Activated CD4-positive, CD25-positive, alpha-beta regulatory T cell treated with anti-CD3 and anti-CD28 coated beads, Interleukin-2, amount 50 U/mL, for 24 hours (primary cell): ENCODE measurements at places on chromosomes 12 and 14.

- ATAC-seq: no peak
Observed at GRCh38 chr12:51897181-51897580, 9.3 kb downstream of the ANKRD33 start.

DNA sequence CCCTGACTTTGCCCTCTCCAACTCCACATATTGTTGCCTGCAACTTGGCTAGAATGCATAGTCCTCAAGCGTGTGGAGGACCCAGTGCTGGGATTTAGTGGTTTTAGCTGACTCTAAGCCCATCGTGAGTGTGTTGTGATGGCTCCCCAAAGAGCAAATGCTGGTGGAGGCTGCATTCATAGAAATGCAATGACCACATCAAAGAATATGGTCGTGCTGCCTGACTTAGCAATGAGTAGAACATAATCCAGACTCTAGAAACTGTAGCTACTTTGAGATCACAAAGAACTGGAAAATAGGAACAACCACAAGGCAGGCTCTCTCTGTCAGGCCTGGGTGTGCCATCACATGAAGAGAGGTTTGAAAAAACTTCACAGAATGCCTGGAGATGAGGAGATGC lies 1.3 kb downstream of the DYRK4 start:
- no peak for ATAC-seq

GRCh38 chr12:2977776-2978175 lies 18.6 kb downstream of the TEAD4 start:
- no peak for ATAC-seq

DNA sequence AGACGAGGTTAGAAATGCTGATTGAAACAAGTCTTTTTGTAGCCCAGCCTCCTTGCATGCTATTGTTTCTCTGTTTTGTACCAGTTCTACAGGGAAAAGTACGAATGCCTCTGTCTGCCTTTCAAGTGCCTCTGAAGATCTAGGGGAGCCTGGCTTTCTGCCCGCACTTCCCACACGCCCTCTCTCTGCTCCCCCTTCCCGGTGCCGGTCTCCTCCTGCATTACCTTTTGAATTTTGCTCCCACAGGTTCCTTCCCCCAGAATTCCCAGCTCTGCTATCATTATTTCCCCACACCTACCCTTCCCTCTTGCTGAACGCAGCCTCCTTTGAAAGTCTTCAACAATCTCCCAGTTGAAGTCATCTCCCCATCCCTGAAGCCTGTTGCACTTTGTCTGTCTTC lies 689.7 kb downstream of the BCL11B start:
- ATAC-seq: no peak

DNA sequence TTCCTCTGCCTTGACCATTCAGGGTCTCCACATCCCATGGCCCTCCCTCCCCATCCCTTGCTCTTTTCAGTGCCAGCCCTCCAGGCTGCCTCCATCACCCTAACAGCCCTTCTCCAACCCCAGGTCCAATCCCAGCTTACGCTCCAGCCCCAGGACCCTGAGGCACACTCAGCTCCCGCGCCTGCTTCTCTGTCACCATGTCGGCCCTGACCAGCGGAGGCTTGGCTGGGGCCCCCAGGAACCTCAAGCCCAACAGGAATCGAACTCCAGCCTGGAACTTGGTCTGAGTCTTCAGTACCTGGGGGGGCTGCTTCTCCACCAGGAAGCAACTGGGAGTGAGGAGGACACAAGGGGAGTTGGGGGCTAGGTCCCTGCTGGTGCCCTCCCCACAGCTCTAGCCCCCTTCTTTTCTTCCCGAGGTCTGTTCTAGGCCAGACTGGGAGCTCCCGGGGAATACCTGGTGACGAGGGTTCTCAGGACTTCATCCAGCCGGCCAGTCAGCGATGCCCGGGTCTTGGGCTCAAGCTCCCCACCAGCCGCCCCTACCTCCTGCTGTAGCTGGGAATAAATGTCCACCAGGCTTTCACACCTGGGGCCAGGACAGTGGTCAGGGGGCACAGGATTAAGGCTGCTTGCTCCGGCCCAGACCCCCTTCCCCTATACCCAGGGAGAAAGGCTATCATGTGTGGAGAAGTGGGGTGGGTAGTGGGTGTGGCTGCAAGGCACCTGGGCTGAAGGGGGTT lies 6.0 kb downstream of the STAT6 start:
- no peak for ATAC-seq

DNA sequence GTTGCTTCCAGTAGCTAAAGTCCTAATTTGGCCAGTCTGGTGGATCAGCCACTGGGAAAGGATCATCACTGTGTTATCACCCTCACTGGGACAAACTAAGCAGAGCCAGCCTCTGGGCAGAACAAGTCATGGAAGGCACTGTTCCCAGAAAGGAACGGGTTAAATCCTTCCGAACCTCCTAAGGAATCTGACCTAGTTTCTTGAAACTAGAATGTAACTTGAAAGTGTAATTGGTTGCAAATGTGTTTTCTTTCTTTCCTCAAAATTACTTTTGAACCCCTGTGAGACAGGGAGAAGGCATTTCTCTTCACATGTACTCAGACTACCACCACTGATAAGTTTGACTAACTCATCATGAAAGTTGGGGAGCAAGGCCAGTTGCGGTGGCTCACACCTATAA lies 18.7 kb upstream of the KICS2 start:
- no peak for ATAC-seq

GRCh38 chr14:65503771-65504170 lies 91.2 kb downstream of the FUT8 start:
- ATAC-seq: no peak

GRCh38 chr12:44053549-44054127 lies 217.8 kb downstream of the TMEM117 start:
- no peak for ATAC-seq

DNA sequence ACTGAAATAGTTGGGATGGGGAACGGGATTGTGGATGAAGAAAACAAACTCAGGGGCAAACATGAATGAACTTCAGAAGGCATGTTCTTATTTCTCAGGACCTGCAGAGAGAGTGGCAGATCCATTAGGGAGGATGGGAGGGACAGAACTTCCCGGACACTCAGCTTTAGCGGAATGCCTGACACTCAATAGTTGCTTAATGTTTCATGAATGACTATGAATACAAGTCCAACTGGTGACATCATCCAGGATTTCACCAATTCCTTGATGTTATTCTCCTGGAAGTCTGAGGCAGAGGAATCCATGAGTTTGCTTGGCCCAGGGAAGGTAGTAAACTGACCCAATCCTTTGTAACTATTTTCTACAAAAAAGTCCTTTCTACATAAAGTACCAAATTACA lies 37.8 kb upstream of the LRRC10 start:
- ATAC-seq: no peak

GRCh38 chr12:86551146-86551571 lies 295.0 kb upstream of the MGAT4C start:
- no peak for ATAC-seq

GRCh38 chr12:130715998-130716968 lies at the start of gene RIMBP2:
Gene RIMBP2, minus strand, starts transcription at chr12:130716299. Its CDS starts 237,286 bp downstream, at chr12:130479013.
- ATAC-seq: no peak

GRCh38 chr14:27338012-27338411 lies 740.2 kb upstream of the NOVA1 start:
- no peak for ATAC-seq

- ATAC-seq: peak; percentile 81
Observed at GRCh38 chr14:92577321-92577742, 63.8 kb downstream of the RIN3 start.

DNA sequence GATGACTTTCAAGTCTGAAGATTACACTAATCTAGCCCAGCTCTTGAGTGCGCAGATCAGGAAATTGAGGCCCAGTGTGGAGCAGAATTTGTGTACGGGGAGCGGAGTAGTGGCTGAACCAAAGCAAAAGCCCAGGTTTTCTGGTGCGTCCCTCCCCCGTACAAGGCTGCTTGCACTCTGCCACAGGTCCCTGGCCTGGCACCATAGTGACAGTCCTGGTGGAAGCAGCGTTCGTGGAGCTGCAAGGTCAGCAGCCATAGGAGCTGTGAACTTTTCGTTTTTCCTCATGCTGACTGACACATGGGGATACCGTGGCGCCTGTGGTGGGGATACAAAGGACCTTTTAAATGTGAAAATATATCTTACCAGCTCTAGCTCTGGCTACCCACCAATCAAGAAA lies 1.7 kb downstream of the EVL start:
- no peak for ATAC-seq

DNA sequence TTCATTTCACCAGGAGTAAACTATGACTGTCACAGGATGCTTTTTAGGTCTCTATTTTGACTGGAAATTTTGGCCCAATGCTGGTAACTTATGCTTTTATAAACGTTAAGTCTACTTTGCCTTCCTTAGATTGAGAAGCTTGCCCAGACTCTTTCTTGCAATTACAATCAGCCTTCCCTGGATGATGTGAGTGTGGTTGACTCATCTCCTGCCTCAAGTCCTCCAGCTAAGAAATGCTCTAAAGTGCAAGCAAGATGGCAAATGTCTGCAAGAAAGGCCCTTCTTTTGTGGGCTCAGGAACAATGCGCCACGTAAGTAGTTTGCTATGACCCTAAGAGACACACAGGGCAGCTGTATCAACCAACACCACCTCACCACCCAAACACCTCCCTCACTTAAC lies 96.9 kb downstream of the SYNE2 start:
- no peak for ATAC-seq

- peak; percentile 82 for ATAC-seq
Observed at GRCh38 chr12:65248656-65249633, 29.5 kb upstream of the MSRB3 start.

DNA sequence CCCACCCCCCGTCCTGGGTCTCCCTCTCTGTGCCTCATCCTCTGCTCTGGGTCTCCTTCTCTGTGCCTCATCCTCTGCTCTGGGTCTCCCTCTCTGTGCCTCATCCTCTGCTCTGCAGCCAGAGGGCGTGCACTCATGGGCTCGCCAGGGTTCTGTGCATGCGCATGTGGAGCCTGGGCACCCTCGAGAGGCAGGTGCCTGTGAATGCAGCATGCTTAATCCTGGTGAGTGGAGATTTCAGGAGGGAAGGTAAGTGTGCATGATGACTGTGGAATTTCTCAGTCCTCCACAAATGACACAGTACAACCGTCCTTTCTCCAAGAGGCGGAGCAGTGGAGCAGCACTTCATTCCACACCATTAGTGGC lies 65.2 kb downstream of the EP400 start:
- ATAC-seq: no peak

GRCh38 chr12:21485998-21486397 lies 15.4 kb downstream of the RECQL start:
- ATAC-seq: no peak

DNA sequence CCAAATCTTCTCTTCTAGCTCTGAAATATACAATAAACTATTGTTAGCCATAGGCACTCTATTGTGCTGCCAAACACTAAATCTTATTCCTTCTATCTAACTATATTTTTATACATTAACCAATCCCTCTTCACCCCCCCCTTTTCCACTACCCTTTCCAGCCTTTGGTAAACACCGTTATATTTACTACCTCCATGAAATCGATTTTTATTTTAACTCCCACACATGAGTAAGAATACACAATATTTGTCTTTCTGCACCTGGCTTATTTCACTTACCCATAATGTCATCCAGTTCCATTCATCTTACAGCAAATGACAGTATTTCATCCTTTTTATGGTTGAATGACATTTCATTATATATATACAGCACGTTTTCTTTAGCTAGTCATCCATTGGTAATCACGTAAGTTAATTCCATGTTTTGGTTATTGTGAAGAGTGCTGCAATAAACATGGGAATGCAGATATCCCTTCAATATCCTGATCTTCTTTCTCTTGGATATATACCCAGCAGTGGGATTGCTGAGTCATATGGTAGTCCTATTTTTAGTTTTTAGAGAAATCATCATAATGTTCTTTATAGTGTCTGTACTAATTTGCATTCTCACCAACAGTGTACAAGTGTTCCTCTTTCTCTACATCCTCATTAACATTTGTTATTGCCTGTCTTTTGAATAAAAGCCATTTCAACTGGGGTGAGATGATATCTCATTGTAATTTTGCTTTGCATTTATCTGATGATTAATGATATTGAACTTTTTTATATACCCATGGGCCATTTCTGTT lies 34.2 kb upstream of the PLBD1 start:
- ATAC-seq: no peak

GRCh38 chr12:30448038-30448437 lies 247.6 kb downstream of the IPO8 start:
- no peak for ATAC-seq
